ENCODE measurements at places on chromosomes 16 and 17. TPM values are rescaled to one million over a fixed set of nuclear protein-coding genes. Genes with fewer than 3 reads are reported as not detected.
A peak's percentile ranks its signal among the peaks of the same experiment; 100 is the strongest.

- no peak for DNase-seq
These were observed 25.2 kb upstream of the TMEM220 start for GRCh38 chr17:10754861-10755591.

DNA sequence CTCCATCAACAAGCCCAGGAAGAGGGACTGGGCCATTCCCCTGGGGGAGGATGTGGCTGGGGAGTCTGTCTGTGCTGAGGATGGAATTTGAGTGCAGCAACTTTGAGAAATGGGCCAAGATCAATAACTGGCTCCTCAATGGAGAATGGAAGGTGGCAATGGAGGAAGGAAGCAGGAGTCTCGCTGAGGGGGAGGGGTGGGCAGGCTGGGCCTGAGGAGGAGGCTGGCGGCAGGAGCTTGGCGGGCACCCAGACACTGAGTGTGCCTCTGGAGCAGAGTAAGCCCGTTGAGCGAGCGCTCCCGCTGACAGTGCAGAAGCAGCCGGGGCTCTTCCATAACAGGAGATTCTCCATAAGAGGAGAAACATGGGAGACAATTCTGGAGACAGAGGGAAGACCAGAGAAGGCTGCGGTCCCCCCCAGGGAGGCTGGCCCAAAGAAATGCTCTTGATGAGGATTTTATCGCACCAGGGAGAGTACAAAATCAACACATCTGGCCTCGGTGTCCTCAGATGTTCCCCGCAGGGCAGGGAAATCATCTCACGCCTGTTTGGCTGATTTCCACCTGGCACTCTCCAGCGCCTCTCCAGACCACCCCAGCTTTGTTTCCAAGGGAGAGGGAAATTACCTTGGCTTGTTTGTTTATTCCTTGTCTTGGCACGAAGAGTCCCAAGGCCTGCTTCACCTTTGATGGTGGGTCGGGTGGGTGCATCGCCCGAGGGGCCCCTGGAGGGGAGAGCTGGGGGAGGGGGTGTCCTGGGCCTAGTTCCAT lies 2.8 kb upstream of the MMP15 start:
- DNase-seq: no peak

DNA sequence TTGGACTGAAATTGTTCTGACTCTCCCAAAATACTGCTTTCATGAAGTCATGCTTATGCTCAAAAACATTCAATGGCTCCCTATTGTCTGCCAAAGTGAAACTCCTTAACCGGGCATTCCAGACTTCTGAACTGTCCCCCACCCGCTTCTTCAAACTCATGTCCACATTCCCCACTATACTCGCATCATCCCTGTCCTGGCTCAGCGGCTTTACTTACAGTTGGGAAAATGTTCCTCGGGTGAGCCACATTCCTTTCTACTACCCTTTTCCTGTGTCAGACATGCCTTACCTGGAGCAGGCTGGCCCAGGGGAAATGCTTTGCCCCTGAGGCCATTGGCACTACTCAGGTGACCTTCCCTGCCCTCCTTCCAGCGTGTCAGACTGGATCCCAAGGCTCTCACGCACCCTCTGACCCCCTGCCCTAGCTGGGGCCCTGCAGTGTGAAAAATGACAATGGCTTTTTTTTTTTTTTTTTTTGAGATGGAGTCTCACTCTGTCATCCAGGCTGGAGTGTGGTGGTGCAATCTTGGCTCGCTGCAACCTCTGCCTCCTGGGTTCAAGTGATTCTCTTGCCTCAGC lies 5.3 kb downstream of the CYGB start:
- DNase-seq: no peak

DNA sequence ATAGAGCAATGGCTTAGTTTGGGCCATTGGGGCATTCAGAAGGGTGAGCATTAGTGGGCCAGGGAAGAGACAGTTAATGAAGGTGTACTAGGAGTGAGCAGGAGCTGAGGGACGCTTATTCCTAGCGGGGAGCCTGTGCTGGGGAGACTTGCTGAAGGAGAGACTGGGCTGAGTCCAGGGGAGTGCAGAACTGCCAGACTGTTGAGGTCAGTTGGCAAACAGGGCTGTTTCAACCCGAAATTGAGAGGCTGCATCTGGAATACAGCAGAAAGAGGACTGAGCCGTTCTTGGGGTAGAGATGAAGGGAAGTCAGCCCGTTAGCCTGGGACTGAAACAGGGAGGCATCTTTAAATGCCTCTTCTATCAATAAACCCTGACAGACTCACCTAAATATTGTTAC lies 33.2 kb downstream of the MAP2K6 start:
- no peak for DNase-seq

- no peak for DNase-seq
These were observed 59.2 kb downstream of the BMERB1 start for GRCh38 chr16:15493466-15494180.

GRCh38 chr17:7843257-7843535 lies 9.2 kb downstream of the KDM6B start:
- peak; percentile 69 for DNase-seq

GRCh38 chr17:35907691-35908090 lies 22.9 kb downstream of the RDM1 start:
- DNase-seq: no peak

DNA sequence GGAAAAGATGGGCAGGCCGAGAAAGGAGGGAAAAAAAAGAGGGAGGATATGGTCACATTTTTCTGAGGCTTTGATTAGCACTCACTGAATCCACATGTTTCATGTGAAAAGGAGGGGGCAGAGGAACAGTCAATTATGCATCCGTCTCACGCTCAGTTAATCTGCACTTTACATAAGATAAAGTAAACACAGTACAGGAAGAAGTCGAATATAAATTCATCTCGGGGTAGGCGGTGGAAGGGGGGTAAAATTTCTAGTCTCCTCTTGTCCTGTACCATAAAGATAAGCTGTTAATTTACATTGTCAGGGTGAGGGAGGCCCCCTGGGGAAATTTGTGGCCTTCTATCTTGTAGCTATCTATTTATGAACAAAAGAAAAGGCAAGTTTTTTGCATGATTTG lies 73.1 kb upstream of the CES5A start:
- DNase-seq: no peak

GRCh38 chr17:76553178-76553908 lies 13.5 kb downstream of the PRCD start:
- no peak for DNase-seq

TXNL4B gene
- 20.1 TPM for total RNA-seq

SAMD14 gene
- total RNA-seq: 3.4 TPM

DECR2 gene
- total RNA-seq: 8.8 TPM

TBC1D28 gene
- not detected for total RNA-seq

HOXB1 gene
- not detected for total RNA-seq

OR3A3 gene
- not detected for total RNA-seq

FGF11 gene
- total RNA-seq: 1.0 TPM

EPX gene
- total RNA-seq: not detected

Measured in activated CD4-positive, alpha-beta memory T cell treated with anti-CD3 and anti-CD28 coated beads for 36 hours (primary cell).